ENCODE measurements at places on chromosomes 6 and 20. TPM values are rescaled to one million over a fixed set of nuclear protein-coding genes. Genes with fewer than 3 reads are reported as not detected.

LAMA2 gene
- total RNA-seq = 3.8 TPM

DNA sequence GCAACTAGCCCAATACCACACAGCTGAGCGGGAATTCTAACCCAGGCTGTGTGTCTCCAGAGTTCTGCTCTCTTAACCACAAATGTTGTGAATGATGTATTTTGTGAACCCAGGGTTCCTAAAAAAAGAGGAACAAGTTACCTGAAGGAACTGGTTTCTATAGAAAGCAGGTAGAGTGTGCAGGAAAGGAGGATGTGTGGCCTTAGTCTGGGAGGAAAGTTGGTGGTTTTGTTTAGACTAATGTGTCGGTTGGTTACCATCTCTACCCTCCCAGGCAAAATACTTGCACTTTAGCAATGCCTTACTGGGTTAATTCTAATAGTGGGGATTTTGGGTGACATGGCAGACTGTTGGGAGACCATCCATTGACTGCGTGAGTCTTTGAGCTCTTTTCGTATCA is 143.3 kb downstream of the SCP2D1 start:
- DNase-seq = no peak

GRCh38 chr6:139640448-139640847 is 266.0 kb upstream of the CITED2 start:
- DNase-seq = no peak

DNA sequence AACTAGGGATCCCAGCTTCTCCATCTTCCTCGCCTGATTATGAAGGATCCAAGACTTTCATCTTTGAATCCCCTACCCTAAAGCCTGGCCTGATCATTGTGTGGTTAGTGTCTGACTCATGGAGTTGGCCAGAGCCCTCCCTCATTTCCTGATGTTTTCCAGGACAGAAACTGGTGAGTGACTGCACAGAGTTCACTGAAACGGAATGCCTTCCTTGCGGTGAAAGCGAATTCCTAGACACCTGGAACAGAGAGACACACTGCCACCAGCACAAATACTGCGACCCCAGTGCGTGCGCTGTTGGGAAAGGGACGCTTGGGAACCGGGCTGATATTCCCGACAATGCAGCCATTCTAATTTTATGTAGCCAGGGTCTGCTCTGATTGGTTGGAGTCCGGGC is 4.0 kb downstream of the CD40 start:
- DNase-seq = no peak

DNA sequence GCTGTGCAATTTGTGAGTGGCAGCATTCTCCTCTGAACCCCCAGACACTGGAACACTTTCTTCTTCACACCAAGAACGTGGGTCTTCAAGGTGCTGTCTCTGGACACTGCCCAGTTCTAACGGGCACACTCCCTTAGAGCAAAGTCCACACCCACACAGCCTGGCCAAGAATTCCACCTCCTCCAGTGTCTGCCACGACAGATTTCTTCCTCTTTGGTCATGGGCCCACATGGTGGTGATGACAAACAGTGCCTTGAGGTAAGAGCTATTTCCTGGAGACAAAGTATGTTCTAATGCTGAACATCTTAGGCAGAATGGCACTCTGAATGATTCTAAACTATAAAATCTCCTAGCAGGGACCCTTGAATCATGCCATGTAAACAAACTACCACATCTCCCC is 25.5 kb upstream of the SSTR4 start:
- no peak for DNase-seq

DNA sequence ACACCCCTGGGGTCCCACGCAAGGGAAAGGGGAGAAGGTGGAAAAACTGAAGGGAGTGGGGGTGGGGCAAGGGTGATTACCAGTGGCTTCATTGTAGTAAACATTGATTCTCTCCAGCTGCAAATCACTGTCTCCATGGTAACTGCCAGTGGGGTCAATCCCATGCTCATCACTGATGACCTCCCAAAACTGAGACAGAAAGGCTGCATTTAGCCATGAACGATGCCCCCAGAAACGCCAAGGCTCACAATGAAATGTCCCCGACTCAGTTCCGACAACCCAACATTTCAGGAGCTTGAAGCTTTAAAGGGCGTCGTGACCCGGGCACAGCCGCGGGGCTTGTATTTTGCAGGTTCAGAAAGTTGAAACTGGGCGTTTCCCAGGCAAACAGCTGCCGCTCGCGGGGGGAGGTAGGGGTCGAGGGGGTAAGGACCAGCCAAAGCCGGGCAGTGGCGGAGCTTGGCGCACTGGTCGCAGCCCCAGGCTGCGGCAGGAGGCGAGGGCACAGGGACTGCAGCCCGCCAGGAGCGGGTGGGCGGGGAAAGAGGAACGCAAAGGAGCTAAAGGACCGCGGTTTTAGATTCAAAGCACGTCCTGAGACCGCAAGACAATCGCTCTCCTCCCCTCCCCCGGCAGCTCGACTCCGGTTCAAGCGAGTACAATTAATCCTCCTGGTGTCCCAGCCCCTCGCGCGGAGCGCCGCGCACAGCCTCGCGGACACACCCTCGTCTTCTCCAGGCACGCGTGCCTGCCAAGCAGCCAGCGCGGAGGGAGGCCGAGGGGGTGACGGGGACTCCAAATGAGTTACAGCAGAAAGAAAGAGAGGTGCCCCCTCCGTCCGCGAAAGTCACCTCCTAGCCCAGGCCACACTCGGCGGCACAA is 731 bp downstream of the TUBB2B start:
- peak; percentile 25 for DNase-seq
